ENCODE measurements at places on chromosomes 3 and 15.
A peak's percentile ranks its signal among the peaks of the same experiment; 100 is the strongest.

DNA sequence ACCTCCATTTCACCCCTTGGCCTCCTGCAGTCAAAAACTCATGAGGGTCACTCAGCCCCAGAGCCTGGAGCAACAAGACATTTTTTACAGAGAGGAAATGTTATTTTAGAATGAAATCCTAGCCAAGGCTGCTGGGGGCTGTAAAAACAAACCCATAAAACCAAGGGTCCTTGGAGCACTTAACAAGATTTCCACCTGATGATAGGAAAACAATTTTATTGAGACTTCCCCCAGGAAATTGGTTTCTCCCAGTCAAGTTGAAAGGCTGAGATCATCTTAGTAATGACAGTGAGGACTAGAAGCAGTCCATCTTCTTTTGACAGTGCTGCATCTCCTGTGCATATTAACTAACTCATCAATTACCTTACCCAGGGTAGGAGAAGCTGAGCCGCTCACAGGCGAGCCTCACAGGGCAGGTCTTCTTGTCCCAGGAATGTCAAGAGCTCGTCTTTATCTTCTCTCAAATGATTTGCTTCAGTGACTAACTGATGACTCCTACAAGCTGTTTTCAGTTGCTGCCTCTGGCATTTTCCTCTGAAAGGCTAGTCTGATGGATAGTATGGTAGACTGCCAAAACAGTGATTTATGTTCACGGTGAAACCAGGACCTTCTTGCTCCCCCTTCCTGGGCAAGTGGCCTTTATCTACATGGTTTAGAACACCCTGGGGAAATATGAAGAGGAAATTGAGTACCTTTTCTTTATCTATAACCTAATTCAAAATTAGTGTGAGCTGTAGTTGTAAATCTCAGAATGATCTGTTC, 34.6 kb upstream of the AEN start:
- no peak for DNase-seq

DNA sequence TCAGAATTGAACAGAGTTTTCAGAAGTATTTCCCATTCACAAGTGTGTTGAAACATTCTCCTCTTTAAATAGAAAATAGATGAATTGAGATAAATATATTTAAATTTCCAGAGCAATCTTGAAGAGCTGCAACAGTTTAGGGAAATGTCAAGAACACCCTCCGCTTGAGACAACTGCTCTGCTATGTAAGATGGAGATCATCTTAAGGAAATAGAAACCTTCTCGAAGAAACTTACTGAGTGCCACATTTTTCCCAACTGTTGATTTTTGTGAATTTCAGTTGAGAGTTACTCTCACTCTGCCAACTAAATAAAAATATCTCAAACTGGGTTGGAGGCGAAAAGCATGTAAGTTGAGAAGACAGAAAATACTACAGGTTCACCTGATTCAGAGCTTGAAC, 78.0 kb downstream of the SUCLG2 start:
- DNase-seq: no peak

GRCh38 chr3:127158614-127159229, 34.2 kb upstream of the PRR23E start:
- DNase-seq: no peak

DNA sequence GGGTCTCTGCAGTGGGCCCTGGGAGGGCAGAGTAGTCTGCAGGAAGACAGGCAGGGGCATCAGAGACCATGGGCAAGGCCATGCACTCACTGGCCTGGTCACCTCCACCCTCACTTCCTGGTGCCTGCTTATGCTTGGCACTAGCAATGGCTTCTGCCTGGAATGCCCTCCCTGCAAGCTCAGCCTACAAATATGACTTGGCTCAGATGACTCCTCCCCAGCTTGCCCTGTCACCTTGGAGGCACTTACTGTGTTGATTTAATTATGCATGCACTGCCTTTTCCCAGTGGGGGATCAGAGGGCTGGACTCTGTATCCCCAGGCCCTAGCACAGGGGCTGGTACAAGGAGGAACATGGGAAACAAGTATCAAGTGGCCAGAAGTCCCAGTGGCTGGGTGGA, 7.8 kb downstream of the C3orf18 start:
- no peak for DNase-seq

DNA sequence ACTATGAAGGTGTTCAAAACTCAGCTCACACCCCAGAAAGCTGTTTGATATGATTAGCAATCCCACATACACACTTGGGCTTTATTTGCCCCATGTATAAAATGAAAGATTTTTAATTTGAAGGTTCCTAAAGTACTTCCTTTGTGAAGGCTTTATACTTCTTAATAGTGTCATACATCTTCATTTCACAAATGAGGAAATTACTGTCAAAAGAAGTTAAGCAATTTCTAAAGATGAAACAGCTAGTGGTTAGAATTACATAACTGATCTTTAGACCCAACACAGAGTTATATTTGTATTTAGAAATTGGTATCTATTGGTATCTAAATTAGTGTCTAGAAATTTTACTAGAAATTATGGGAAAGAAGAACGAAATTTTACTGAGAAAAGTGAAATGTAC, 7.1 kb downstream of the CD200R1 start:
- no peak for DNase-seq

- DNase-seq: no peak
These were observed 43.4 kb downstream of the ARMC8 start for GRCh38 chr3:138230525-138230924.

- no peak for DNase-seq
These were observed 826 bp downstream of the SHC4 start for GRCh38 chr15:48962662-48963523.

DNA sequence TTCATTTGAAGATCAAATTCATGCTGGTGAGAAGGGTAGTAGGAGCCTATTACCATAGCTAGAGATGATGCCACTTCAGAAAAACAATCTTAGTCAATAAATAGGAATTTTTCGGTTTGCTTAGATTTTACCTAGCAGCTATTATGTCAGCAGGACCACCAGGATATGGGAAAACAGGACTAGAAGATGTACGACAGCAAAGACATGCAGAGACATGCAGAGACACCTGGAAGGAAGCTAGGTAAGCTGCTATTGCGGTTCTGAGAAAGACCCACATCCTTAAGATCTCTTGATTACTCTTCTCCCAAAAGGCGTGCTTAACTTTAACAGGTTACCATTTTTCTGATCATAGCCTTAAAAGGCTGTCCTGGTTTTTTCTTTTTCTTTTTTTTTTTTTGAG, 64.8 kb upstream of the THSD4 start:
- no peak for DNase-seq

- no peak for DNase-seq
These were observed 428.8 kb upstream of the TPRG1 start for GRCh38 chr3:188742755-188743550.

DNA sequence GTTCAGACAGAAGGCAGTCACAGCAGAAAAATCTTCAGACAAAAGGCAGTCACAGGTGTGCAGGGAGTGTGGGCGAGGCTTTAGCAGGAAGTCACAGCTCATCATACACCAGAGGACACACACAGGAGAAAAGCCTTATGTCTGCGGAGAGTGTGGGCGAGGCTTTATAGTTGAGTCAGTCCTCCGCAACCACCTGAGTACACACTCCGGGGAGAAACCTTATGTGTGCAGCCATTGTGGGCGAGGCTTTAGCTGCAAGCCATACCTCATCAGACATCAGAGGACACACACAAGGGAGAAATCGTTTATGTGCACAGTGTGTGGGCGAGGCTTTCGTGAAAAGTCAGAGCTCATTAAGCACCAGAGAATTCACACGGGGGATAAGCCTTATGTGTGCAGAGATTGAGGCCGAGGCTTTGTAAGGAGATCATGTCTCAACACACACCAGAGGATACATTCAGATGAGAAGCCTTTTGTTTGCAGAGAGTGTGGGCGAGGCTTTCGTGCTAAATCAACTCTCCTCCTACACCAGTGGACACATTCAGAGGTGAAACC, 27.6 kb downstream of the ZNF589 start:
- DNase-seq: peak; percentile 56

GRCh38 chr15:74752531-74752930, 3.9 kb downstream of the CYP1A2 start:
- DNase-seq: no peak

DNA sequence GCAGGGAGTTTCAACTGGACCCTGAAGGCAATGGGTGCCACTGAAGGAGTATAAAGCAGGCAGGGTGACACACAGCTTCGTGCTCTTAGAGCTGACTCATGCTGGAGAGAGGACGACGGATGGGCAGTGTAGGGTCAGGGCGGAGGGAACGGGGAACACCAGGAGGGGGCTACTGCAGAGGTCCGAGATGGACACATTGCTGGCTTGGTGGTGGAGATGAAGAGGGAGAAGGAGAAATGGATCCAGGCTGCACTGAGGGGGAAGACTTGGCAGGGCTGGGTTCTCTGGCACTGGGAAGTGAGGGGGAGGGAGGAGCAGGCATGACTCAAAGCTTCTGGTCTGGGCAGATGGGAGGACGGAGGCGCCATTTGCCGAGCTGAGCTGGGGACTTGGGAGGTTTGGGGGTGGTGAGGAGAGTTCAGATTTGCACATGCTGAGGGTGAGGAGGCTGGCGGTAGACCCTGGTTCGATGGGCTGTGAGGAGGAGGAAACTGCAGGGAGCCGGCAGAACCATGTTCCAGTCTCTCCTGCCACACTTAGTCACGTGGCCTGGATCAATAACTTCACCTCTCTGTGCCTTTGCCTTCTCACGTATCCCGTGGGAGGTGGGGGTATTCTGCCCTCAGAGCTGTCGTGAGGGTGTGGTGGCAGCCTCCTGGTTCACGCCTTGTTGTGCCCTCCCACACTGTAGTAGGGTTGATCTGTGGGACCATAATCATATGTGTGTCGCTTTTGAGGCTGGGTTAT, 4.6 kb upstream of the KCTD6 start:
- no peak for DNase-seq

DNA sequence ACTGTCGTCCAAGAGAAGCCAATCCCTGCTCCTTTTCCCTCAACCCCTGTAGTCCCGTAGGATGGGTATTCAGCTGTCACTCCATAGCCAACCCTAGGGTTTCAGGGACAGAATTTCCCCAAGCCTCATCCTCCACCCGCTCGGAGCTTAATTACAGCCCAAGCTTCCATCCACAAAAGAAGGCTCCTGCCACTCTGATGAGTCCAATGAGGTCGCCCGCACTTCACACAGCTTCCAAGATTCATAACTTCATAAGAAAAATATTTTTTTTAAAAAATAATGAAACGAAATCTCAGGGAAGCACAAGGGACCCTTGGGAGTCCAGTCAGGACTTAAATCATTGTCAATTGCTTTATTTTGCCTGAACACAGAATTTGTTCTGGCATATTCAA, 75.6 kb downstream of the SLC12A8 start:
- no peak for DNase-seq

GRCh38 chr3:113838631-113839209, at the start of gene GRAMD1C:
Gene GRAMD1C (plus strand): TSS chr3:113838788. CDS start chr3:113838910, 122 bp downstream.
- DNase-seq: peak; percentile 65

DNA sequence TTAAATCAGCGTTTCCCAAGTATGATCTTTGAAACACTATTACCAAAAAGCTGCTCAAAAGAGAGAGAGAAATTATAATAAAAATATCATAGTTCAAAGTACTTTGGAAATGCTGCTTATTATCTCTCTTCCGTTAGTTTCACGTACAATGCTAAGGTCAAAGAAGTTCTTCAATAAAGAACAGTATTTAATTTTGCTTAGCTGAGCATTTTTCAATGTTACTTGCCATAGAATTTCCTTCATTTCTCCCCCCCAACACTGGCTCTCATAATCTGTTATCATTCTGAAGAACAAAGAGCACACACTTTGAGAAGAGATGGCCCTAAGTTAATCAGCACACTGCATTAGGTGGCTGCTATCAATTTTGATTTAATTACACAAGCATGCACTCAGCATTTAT, 840.8 kb upstream of the CFAP20DC start:
- DNase-seq: no peak

DNA sequence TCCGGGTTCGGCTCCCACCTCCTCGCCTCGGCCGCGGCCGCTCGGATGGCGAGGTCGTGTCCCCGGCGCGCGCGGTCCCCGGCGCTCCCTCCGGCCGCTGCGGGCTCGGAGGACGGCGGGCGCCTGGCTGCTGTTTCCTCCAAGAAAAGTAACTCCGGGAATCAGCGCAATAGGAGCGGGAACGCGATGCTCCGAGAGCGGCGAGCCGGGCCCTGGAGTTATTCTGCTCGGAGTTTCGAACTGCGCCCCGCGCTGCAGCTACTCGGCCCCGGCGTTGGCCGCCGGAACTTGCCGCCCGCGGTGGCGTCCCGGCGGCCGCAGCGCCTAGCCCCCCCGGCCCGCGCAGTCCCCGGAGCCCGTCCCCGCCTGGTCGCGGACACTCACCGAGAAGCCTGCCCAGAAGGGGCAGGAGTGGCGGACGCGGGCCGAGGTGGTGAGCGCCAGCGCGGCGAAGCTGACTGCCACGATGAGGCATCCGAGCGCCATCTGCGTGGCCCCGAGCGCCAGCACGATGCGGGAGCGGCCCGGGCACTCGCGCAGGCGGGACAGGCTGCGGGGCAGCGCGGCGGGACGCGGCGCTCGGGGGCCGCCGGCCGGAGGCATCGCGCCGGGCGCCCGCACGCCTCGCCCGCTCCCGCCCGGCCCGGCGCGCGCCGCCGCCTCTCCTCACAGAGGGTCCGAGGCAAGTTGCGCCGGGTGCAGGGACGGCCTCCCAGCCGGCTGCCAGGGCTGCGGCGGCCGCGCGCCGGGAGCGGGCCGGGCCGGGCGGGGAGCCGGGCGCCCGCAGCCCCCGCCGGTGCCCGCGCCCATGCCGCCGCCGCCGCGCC, 251.9 kb downstream of the TJP1 start:
- DNase-seq: no peak

DNA sequence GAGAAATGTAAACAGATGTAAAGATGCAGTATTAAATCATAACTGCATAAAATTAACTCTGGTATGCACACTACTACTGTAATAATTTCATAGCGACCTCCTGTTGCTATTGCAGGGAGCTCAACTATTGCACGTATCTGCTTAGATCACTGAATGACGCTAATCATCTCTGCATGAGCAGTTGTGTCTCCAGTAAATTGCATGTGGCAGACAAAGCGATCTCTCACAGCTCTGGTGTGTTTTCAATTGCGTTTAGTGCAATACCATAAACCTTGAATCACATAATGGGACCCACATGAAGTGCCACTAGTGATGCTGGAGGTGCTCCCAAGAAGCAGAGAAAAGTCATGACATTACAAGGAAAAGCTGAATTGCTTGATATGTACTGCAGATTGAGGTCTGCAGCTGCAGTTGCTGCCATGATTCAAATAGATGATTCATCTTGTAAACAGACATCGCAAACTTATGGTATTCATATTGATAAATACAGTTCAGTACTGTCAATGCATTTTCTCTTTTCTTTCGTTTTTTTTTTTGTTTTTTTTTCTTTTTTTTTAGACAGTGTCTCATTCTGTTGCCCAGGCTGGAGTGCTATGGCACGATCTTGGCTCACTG, 30.2 kb upstream of the LCTL start:
- no peak for DNase-seq

Measured in stimulated activated CD4-positive, alpha-beta T cell treated with anti-CD3 and anti-CD28 coated beads, Interleukin-1b, Interleukin-23, amount 100 ng/mL, for 1 hour (primary cell).